ENCODE measurements at places on chromosomes 4 and X. TPM values are rescaled to one million over a fixed set of nuclear protein-coding genes. Genes with fewer than 3 reads are reported as not detected.

Gene MSX1
- not detected for total RNA-seq

Gene CTAG2
- not detected for total RNA-seq

Gene SPP1
- not detected for total RNA-seq

Gene RHOXF2B
- total RNA-seq, result not detected

Gene IL21
- total RNA-seq, result 0.36 TPM
